GM04503 (cell line): ENCODE measurements at places on chromosomes 3 and 15.

GRCh38 chr3:108222853-108223565 is 785 bp upstream of the IFT57 start:
- DNase-seq = no peak

DNA sequence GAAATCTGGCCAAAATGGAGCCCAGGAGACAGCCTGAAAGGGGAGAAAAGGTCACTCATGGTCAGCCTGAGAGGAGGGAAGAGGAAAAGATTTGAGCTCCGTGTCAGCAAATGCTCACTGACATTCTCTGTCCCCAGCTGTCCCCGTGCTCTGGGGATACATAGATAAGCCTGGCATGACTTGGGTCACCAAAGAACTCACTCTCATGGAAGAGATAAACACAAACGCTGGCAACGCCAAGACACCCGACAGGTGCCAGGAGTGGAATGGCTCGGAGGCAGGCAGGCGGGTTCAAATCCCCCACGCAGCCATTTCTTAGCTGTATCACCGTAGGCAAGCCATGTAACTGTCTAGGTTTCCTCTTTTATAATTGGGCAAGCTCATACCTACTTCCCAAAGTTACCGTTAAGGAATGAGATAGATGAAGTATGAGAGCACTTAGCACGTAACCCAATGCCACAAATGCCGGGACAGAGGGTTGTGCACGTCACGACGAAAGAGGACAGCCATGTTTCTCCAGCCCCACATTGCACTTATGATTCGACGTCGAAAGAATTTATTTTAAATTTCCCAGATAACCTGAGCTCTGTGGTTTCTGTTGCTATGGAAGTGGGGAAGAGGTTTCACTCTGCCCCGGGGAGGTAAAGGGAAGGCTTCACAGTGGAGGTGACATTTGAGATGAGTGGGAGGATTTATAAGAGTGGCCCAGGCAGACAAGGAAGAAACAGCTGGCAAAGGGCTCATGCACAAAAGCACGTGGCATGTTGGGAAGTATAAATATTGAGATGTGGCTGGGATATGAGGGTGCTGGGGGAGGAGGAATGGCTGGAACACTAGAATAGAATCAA is 41.4 kb upstream of the TSEN2 start:
- DNase-seq = no peak

DNA sequence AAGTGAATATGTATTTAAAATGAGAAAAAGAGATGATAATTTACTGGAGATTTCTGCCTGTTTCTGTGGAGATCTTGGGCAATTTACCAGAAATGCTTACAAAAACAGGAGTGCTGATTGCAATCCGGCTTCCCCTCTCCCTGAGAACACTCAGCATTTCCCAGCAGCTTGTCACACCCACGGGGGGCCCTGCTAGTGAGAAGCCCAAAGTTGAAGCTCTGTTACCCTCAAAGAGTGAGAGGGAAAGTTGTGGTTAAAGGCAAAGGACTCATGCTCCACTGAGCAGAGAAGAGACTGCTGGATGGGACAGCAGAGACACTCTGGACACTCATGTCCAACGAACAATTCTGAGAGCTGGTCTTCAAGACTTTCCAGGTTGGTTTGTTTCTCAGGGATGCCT is 2.9 kb downstream of the MCTP2 start:
- no peak for DNase-seq

GRCh38 chr3:151281671-151282324 is 3.5 kb upstream of the P2RY14 start:
- no peak for DNase-seq

- DNase-seq = no peak
Measured at GRCh38 chr15:56552659-56553058, 87.7 kb upstream of the MNS1 start.

DNA sequence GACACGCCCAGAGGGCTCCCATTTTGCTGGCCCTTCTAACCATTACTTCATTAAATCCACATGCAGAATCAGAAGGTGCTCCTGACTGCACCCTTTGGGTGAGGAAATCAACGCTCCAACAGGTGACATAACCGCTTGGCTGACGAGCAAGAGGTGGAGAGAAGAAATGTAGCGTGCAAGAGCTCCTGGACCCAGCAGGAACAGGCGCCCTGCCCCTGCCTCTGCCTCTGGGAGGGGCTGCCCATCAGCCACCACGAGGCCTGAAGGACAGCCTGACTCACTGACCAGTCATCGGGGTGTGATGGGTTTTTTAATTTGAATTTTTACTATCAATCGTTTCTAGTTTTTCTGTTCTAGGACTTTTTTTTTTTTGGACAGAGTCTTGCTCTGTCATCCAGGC is 218.2 kb downstream of the ADAMTS17 start:
- no peak for DNase-seq

DNA sequence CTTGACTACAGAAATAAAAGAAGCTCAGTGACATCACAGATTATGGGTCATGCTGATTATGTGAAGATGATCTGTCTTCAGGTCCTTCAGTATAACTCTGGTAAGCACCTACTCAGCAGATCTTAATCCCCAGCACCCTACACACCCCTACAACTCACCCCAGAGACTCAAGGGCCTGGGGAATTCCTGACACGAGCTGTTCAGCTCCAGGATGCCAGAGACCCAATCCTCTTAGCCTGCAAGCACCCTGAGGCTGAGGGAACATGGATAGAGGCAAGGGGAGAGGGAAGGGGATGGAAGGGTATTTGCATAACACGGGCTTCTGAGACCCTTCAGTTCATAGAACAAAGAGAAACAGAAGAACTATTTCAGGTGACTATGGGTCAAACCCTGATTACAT is 13.0 kb downstream of the GLB1 start:
- DNase-seq = no peak

DNA sequence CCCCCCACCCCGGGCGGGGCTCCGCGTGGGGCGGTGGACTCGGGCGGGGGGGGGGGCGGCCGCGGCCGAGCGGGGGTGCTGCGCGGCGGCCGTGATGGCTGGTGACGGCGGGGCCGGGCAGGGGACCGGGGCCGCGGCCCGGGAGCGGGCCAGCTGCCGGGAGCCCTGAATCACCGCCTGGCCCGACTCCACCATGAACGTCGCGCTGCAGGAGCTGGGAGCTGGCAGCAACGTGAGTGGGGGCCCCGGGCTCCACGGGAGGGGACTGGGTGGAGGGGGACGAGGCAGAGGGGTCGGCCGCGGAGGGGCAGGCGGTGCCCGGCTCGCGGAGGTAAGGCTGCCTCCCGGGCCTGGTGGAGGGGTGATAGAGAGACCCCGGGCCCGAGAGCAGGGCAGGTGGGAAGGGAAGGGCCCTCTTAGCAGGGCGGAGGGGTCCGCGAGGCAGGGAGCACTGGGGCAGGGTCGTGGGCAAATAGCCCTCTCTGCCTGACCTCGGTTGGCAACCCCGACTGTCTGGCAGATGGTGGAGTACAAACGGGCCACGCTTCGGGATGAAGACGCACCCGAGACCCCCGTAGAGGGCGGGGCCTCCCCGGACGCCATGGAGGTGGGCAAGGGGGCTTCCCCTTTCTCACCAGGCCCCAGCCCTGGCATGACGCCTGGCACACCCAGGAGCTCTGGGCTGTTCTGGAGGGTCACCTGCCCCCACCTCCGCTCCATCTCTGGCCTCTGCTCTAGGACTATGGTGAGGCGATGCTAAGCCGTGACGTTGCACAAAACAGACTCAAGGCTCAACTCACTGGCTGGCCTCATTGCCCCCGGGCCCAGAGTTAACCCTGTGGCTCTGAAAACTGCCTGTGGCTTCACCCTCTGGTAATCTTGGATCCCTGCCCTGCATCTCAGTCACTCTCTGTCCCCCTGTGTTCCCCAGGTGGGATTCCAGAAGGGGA is at the start of gene ECE2:
Gene ECE2, plus strand, starts transcription at position 62 of the 950 bp plus-strand sequence. Its CDS starts 132 bp downstream, at position 194.
- DNase-seq = no peak

DNA sequence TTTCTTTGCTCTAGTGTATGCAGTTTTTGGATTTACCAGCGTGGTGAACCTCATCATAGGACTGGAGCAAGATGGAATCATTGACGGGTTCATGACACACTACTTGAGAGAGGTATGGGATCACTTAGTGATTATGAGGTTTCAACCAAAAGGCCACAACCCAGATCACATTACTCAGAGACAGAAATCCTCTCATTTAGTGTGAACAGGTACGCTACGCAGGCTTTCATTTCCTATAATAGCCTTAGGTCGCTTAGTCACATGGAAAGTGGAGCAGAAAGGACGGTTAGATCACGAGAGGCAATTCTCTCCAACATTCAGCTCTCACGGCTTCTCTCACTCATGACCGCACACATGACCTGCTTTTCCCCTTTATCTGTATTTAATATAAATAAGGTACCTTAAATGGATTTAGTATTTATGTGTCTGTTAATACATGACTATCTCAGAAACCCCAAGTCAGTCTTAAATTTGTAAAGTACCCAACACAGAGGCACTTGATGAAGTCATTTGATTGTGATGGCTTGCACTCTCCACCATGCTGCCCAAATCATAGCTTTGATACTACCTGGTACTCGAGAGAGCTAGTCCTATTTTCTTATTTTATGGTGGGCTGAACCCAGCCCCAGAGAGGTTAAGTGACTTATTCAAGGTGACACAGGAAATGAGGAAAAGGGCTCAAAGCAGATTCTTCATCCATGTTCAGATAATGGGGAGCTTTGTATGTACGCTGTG is 8.6 kb downstream of the TM6SF1 start:
- no peak for DNase-seq

- no peak for DNase-seq
Measured at GRCh38 chr3:11072631-11073030, 80.1 kb downstream of the SLC6A1 start.

- no peak for DNase-seq
Measured at GRCh38 chr3:111392894-111393398, 149.1 kb upstream of the CD96 start.

GRCh38 chr3:195114786-195115599 is 156.0 kb downstream of the XXYLT1 start:
- no peak for DNase-seq

DNA sequence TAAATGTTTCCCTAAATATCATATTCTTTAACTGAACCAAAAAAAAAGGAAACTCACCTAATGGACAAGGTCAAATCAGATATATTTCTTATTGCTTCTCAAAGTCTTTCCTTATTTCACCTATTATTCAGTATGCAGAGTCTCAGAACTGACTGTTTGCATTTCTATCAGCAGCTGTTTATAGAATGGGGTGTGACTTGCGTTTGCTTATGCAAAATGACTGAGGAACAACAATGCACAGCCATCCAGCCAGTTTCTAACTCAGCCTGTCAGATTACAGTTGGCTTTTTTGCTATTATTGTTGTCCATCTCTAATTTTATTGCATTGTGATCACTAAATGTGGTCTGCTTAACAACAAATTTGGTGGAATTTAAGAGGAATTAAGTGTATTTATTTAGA is 40.7 kb downstream of the RAB27A start:
- DNase-seq = no peak

- DNase-seq = no peak
Measured at GRCh38 chr3:53342353-53342752, 5.0 kb downstream of the DCP1A start.

GRCh38 chr3:56118968-56119367 is 349.3 kb downstream of the ERC2 start:
- no peak for DNase-seq

- no peak for DNase-seq
Measured at GRCh38 chr15:76953913-76954312, 22.4 kb downstream of the RCN2 start.

DNA sequence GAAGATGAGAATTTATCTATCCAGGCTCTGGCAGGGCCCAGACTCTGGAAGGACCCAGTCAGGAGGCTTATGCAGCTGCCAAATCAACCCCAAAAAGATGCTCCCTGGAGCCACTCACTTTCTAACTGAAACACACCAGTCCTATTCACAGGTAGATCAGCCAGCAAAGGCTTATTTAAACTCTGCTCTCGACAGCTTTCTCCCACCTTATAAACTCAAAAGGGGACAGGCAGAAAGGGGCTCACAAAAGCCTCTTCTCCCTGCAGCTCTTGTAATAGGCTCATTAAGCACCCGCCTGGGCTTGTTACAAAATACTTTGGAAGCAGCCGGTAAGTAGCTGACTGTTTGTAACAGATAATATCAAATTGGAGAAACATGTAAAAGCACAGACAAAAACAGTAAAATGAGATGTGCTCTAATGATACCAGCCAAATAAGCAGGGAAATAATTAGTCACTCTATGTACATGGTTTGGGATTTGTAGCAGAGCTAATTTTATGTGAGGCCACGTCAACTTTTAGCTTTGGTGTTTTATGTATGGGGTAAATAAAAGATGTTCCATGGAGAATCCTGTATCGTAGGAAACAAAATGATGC is 213.8 kb downstream of the NR2F2 start:
- no peak for DNase-seq

GRCh38 chr3:62318752-62319569 is 54.4 kb downstream of the FEZF2 start:
- DNase-seq = peak; percentile 31
